ENCODE measurements at places on chromosomes 6 and 20.

GRCh38 chr20:42155586-42155985, 537.4 kb upstream of the CHD6 start:
- no peak for DNase-seq

DNA sequence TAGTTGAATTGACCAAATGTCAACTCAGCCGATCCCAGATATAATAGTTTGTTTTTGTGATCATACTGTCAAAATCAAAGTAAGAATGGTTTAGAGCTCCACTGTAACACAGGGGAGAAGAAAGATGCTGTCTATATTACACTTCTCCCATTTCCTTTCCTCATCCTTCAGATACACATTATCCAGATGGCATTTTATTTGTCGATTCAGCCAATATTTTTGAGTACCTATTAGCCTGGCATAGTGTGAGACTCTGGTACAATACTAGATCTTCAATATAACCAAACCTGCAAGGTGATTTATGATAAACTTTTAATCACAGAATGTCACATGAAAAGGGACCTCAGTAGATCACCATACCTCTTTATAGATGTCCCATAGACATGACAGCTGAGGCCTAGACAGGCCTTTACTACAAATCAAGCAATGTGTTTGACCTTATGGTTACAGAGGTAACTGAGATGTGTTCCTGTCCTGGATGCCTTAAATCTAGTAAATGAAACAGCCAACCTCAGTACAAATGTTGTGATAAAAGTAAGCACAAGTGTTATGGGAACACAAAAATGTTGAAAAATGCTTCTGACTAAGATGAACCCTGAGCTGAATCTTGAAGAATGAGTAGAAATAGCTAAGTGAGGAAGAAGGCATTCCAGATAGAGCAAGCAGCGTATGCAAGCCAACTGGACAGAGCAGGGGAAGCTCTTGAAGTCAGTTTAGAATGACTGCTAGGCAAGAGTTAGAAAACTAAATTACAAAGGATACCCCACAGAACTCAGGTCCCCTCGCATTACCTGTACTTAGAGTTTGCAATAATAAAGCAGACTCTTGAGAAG, 1.9 kb downstream of the FBXO9 start:
- DNase-seq: no peak

DNA sequence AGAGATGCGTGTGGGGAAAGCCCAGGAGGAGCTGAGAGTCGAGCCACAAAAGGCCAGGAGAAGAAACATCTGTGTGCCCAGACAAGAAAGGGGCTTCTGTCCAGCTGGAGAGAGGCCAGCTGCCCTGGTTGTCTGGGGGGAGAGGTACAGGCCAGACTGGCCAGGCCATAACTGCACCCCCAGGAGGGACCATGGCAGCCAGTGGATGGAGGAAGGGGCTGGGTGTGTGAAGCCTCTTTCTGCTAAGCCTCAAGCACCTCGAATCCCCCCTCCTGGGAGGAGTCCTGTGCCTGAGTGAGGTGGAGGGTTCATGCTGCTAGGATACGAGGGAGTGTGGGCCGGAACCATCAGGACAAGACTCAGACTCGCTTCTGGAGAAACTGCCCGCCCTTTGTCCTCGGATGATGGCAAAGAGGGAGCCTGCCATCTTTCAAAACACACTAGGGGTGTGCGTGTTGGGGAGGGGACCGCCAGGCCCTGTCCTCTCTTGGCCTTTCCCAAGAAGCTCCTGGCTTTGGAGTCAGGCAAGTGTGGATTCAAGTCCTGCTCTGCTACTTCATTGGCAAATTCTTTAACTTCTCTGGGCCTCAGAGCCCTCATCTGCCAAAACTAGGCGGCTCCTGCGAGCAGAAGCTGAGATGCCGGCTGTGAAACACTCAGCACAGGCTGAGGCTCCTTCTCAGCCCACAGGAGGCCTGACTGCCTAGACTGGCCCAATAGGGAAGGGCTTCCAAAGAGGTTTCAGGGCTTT, 90.3 kb downstream of the ASXL1 start:
- no peak for DNase-seq

GRCh38 chr6:12147557-12148316, 135.6 kb downstream of the HIVEP1 start:
- peak; percentile 27 for DNase-seq

- no peak for DNase-seq
These were observed 17.9 kb upstream of the ZBTB2 start for GRCh38 chr6:151409260-151409659.

DNA sequence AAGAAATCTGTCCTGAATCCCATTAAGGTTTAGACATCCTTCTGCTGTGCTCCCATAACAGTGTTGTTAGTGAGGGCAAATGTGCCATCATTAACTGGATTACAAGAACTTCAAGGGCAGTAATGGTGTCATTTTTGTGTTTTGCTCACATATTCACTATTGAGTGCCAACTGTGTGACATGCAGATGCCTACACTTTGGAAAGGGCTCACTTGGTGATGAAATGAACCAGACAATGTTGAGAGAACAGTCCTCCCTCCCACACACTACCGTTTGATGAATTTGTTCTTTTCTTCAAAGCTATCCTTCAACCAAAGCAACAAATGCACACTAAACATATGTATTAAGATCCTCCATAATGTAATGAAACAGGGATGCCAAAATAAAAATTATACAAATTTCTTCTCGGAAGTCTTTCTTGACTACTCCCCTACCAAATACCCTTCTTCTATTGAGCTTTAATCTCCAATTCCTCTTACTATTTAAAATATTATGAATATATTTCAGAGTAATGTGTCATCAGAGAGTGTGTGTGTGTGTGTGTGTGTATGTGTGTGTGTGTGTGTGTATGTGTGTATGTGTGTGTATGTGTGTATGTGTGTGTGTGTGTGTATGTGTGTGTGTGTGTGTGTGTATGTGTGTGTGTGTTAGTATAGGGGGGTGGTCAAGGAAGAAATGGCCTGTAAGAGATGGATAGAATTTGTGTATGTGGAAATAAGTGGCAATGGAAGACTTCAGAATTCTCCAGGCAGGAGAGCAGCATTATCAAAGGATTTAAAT, 92.3 kb upstream of the ENPP5 start:
- DNase-seq: peak; percentile 22

DNA sequence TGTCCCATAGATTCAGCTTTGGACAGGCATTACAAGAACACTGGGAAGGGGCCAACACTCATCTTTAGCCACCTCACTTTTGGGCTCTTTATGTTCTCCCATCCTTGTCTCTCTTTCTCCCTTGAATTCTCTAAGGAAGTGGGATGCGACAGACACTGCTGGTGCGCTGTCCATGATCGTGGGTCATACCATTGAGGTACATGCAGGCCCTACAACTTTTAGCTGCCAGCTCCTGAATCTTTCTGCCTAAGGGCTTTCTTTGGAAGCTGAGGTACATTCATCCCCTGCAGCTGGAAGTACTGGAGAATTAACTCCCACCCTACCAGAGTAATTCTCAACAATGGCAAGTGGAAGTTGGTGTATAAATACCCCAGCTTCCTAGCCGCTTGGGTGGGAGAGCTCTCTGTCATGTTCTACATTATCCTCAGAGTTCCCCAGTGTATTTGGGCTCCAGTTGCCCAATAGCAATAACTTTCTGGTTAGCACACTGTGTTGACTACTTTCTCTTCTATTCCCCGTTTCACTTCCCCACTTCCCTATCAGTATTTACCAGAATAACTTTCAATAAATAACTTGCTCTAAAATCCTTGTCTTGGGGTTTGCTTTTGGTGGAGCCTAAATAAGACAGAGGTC, 309.4 kb upstream of the RNF24 start:
- DNase-seq: no peak

DNA sequence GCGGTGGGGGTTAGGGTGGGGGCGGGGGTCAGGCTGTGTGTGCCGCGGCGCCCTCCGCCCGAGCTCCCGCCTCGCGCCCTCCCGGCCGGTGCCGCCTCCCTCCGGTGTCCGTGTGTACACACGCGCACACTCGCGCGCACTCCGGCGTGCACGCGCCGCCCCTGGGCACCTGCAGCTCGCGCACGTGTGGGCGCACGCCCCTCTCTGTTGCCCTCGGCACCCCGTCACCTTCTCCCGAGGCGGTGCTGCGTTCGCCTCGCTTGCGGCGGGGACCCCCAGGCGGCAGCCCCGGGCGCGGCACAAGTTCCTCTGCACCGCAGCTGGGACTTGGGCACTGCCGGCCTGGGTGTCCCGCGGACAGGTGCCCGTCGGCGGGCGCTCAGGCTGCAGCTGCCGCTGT, 525 bp downstream of the MACROD2 start:
- peak; percentile 42 for DNase-seq

DNA sequence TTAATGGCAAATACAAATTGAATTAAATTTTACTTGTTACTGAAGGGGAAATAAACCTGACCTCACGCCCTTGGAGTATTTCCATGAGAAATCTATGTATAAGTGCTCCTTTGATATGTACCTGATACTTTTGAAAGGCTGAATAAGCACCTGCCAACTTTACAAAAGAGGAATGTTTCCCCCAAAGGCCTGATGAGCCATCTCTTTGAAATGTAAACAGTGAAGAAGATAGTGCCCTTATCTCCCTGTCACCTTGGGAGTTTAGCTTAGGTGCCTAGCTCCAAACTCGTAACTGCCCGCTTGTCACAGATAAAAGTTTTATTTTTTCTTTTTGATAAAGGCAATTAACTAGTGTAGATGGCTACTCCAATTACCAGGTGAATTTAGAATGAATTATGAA, 1.1 kb upstream of the ZNF343 start:
- no peak for DNase-seq

- DNase-seq: no peak
These were observed 119.0 kb upstream of the GLP1R start for GRCh38 chr6:38929560-38929959.

- DNase-seq: peak; percentile 21
These were observed 42.0 kb upstream of the KCNQ5 start for GRCh38 chr6:72579865-72580264.

DNA sequence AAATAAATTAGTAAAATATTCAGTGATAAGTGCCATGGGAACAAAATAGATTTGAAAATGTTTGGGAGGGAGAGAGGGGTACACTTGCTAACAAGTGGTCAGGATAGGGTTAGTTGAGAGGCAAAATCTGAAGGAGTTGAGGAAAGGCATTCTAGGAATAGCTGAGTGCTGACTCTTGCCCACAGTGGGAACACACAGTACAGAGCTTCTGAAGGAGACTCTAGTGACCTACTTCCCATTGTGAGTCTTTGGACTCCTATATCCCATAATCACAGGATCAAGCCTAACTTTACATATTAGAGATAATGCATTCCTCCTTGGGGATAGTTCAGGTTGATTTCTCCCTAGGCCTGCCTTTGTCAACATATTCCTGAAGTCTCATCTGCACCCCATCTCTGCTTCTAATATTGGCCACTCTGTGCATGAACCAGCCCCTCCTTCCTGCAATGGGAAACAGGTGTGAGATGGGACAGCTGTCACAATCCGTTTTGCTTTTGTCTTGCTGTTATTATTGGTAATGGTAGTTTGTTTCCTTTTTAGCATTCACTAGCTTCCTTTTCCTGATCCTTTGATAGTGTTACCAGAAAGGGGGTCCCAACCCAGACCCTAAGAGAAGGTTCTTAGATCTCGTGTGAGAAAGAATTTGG, 2.6 kb upstream of the TRIM38 start:
- peak; percentile 72 for DNase-seq

DNA sequence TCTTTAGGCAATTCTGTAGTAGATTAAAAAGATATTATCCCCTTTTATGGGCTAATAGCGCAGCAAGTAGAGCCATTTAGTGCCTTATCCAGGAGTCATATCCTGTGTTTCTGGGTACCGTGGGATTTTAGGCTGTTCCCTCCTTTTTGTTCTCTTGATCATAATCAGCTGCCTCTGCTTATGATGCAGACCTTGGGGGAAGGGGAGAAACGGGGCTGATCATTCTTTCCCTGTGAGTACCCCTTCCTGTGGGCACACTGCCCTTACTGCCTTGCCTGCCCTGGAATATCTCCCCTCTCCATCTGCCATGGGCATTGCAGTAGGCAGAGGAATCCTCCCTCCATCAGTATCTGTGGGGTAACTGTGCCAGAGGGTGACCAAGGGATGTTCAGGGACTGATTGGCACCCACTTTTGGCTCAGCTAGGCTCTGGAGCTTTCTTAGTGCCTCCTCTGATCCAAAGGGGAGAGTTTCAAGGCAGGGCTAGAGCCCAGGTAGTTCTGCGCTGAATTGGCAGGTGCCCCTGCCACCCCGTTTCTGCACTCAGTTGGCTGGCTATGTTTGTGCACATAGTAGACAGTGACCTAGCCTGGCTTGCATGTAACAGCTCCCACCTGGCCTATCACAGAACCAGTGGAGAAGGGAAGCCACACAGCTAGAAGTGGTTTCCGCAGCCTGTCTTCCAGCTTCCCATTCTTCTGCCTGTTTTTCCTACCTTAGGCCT, 103.3 kb downstream of the FIG4 start:
- peak; percentile 45 for DNase-seq

DNA sequence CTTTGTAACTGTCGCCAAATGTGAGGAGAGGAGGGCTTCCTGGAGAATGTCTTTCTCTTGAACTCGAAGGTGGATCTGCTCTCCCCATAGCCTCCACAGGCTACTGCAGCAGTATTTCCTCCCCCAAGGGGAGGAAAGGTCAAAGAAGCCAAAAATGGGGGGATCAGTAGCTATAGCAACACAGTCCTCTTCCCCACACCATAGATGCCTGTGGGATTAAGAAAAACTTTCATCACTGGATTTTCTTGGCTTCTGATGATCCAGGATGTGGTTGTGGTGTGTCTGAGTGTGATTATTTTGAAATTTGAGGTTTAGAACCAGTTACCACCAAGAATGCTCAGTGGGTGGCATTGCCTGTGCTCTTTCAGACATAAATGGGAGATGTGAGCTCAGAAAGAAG, 140.1 kb upstream of the SPACA1 start:
- no peak for DNase-seq
